T-helper 9 cell (primary cell): ENCODE measurements at places on chromosomes 11 and 22.

- no peak for DNase-seq
These were observed 12.2 kb upstream of the RBM4B start for GRCh38 chr11:66689661-66690590.

DNA sequence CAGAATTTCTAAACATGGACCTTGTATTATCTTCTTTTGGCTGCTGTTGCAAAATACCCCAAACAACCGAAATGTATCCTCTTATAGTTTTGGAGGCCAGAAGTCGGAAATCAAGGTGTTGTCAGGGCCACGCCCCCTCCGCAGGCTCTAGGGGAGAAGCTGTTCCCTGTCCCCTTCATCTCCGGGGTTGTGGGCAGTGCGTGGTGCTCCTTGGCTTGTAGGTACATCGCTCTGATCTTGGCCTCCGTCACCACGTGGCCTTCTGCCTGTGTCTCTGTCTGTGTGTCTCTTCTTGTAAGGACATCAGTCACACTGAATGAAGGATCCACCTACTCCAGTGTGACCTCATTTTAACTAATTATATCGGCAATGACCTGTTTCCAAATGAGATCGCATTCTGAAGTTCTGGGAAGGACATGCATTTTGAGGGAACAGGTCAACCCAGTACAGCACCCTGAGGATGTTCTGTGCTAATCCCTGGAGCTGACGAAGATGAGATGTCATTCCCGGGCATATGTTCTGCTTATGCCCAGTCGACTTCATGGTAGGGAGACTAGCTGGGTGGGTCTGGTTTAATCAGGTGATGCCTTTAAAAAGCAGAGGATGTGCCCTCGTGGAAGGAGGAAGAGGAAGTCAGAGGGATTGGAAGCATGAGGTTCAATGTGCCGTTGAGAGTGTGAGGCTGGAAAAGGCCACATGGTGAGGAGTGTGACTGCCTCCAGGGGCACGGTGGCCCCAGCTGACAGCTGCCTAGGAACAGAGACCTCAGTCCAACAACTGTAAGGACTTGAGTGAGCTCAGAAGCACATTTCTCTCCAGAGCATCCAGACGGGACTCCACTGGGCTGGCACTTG lies 531.1 kb downstream of the TBC1D22A start:
- DNase-seq: no peak

DNA sequence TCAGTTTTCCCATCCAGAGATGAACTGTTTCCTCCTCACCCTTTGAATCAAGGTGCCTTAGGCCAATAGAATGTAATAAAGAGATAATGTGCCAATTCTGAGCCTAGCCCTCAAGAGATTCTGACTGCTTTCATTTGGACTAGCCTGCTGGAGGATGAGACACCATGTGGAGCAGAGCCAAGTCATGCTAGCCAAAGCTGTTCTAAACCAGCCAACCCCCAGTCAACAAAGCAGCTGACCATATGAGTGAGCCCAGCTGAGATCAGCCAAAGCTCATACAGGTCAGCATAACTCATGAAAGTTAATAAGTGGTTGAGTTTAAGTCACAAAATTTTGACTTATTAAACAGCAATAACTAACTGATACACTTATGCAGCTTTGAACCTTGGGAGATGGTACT lies 66.7 kb upstream of the DBX1 start:
- DNase-seq: no peak

DNA sequence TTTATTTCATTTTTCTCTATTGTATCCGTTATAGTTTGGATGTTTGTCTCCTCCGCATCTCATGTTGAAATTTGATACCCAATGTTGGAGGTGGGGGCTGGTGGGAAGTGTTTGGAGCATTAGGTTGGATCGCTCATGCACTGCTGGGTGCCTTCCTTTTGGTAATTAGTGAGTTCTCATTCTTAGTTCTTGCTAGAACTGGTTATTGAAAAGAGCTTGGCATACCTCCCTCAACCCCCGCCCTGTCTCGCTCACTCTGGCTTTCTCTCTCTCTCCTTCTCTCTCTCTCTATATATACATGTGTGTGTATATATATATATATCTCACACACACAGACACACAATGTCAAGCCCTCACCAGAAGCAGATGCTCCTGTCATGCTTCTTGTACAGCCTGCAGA lies 978.7 kb downstream of the DLG2 start:
- DNase-seq: no peak

DNA sequence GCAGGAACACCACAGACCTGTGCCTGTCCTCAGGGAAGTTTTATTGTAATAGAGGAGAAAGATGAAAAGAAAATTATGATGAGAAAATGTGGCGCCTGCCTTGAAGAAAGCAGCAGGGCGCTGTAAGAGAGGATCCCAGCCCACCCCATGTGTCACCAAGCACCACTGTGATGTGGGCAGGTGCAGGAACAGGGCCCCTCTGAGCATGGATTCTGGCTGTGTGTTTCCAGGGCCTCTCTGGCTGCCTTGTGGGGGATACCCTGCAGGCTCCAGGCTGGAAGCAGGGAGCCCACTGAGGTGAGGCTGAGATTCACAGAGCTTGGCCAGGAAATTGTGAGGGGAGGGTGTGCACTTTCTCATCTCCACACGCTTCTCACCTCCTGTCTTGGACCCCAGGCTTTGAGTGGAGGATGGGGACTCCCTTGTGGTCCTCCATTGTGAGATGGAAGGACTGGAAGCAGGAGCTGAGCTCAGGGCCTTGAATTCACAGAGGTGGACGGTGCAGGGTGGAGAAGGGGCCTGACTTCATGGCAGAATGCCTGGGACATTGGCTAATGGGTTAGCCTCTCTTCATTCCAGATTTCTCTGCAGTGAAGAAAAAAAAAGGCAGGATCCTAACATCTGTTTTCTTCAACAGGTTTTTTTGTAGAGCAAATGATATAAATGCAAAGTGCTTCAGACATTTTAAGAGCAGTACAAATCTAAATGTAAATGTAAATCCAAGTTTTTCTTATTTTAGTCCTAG lies 246.6 kb upstream of the B3GAT1 start:
- no peak for DNase-seq

DNA sequence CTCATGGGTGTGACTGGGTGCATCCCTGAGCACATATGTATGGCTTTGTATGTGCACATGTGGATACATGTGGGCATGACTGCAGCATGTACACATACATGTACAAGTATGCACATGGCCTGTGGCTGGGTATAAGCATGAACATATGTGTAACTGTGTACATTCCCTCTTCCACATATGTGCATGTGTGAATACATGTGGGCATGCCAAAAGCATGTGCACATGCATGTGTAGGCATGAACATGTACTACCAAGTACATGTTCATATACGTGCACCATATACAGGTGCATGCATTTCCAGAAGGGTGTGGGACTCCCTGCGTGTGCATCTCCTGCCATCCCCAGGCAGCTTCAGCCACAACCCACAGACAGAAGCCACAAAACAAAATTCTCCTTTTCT lies 208.2 kb downstream of the MN1 start:
- DNase-seq: no peak
